ENCODE measurements at places on chromosomes 5 and 9.

- DNase-seq = no peak
These were observed 94.3 kb downstream of the PCDH1 start for GRCh38 chr5:141783947-141784296.

DNA sequence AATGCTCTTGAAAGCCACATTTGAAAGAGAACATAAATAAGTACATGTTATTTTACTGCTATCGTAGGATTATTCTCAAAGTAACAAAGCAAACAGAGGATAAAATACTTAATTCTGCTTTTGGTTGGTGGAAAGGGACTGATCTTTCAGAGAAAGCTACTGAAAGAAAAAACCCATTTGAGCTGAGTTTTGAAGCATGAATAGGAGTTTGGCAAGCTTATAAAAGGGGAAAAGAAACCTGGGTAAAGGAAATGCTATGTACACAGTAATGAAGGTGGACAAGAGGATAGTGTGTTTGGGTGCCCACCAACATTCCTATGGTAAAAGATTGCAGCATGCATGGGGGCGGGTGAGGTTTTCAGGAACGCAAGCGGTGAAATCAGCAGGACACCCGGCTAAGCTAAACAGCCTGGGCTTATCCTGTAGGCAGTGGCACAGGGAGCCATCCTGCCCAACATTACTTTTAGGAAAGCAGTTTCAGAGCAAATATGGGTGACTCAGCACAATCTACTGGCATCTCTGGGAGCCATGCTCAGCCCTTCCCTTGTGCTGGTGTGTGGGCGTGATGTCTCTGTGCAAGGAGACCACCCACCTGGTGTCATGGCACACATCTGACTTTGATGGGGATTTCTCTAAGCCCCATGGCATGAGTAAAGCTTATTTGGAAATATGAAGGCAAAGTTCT lies 673.9 kb upstream of the KLF4 start:
- no peak for DNase-seq

- no peak for DNase-seq
These were observed 620.8 kb upstream of the DMAC1 start for GRCh38 chr9:8420416-8420815.

GRCh38 chr9:104961701-104962359 lies 33.9 kb upstream of the ABCA1 start:
- no peak for DNase-seq

DNA sequence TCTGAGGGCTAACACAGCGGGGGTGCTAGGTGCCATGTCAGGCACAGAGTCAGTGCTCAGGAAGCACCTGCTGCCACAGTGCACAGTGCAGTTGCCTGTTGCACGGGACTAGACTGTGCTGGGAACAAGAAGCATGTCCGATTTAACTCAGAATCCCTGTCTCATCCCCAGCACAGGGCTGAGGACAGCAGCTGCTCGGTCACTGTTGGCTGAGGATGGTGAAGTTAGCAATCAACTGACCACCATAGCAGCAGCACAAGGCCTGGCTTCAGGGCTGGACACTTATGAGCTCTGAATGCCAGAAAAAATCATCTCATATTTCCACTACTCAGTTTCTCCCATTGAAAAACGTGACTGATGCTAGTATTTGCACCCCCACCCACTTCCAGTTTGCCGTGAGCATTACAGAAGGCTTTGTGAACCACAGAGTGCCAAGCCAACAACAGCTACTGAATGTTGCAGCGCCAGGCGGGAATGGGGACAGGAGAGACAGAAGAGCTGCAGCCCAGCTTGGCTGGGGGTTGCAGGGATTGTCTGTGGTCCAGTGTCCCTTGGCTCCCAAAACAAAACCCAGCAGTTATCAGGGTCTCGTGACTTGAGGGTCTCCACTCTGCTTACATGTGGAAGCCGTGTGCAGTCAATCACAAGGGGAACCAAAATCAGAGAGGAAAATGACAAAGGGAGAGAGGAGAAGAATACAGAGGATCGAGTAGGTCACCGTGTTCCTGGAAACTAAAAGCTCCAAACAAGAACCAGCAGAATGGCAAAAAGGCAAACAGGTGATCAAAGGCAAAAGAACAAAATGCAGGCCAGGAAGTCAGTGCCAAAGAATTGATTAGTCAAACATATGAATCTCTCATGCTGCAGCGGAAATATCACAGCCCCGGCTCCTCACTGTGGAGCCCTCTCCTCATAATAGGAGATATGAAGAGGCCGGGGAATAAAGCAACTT lies 155.6 kb downstream of the CRB2 start:
- DNase-seq = no peak

Measured in stimulated activated CD8-positive, alpha-beta memory T cell treated with anti-CD3 and anti-CD28 coated beads, Interleukin-7, amount 100 ng/mL, for 1 hour (primary cell).